ENCODE measurements at places on chromosomes 2 and 18. TPM values are rescaled to one million over a fixed set of nuclear protein-coding genes. Genes with fewer than 3 reads are reported as not detected.

DNA sequence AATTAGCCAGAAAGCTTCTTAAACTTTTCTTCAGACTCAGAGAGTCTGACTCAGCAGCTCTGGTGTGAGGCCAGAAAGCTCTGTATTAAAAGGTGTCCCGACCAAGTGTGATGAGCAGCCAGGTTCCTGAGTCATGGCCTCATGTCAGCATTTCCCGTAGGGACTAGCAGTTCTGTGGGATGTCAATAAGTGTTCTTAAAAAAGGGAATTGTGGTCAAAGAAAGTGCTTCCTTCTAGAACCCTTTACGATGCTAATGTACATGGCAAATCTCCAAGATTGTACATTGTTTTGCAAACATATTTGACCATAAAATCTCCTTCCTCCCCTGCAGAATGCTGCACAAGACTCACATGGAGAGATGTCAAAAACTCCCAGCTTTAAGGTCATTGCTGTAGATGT lies 80.1 kb downstream of the PLA2R1 start:
- H3K36me3 ChIP-seq, result no peaks in the 10 kb centered on the region
- H3K27ac ChIP-seq, result peak overlapping the region; percentile 40
- no peaks in the 10 kb centered on the region for H3K4me1 ChIP-seq
- peak; percentile 80 for DNase-seq
- H3K4me3 ChIP-seq, result no peak overlapping the region
- no peaks in the 10 kb centered on the region for H3K27me3 ChIP-seq

DNA sequence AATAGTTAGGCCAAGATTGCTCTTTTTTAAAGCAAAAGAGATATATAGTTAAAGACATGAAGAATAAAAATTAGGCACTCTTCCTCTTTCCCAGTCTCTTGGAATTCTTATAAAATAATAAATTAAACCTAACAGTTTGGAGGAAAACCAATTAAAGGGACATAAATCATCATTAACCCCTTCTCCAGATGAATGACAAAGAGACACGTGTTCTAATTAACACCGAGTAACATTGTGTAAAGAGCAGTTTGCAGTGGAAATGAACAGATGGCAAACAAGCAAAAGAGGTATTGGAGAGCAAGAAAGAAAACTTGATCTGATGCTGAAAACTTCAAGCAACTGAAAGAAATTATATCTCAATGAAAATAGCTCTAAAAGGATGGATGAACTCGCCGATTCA lies 48.4 kb downstream of the BCL2 start:
- H3K36me3 ChIP-seq, result no peaks in the 10 kb centered on the region
- H3K27ac ChIP-seq, result no peak overlapping the region
- peaks cover 6% of the 10 kb centered on the region for H3K4me1 ChIP-seq
- H3K4me3 ChIP-seq, result no peak overlapping the region
- no peaks in the 10 kb centered on the region for H3K27me3 ChIP-seq

Gene CPS1
- total RNA-seq, result 2.9 TPM

GRCh38 chr18:10142496-10143160 lies 228.8 kb downstream of the VAPA start:
- DNase-seq, result no peak
- no peaks in the 10 kb centered on the region for H3K4me1 ChIP-seq
- H3K4me3 ChIP-seq, result no peak overlapping the region
- H3K36me3 ChIP-seq, result no peaks in the 10 kb centered on the region
- peak overlapping the region; percentile 8 for H3K27ac ChIP-seq
- H3K27me3 ChIP-seq, result no peaks in the 10 kb centered on the region

DNA sequence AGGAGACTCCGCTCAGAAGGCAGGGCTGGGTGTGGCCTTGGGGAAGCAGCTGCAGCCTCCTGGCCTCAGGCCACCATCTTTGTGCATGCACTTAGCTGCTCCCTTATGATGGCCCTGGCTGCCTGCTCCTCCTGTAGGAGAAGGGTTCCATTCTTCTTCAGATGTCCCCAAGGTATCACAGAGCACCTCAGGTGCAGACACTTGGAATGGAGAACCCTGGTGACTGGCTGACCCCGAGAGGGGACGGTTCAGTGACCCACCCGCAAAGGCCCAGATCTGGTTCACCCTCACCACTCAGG lies 9.6 kb downstream of the GPAT2 start:
- no peaks in the 10 kb centered on the region for H3K27me3 ChIP-seq
- no peak for DNase-seq
- no peak overlapping the region for H3K4me3 ChIP-seq

DNA sequence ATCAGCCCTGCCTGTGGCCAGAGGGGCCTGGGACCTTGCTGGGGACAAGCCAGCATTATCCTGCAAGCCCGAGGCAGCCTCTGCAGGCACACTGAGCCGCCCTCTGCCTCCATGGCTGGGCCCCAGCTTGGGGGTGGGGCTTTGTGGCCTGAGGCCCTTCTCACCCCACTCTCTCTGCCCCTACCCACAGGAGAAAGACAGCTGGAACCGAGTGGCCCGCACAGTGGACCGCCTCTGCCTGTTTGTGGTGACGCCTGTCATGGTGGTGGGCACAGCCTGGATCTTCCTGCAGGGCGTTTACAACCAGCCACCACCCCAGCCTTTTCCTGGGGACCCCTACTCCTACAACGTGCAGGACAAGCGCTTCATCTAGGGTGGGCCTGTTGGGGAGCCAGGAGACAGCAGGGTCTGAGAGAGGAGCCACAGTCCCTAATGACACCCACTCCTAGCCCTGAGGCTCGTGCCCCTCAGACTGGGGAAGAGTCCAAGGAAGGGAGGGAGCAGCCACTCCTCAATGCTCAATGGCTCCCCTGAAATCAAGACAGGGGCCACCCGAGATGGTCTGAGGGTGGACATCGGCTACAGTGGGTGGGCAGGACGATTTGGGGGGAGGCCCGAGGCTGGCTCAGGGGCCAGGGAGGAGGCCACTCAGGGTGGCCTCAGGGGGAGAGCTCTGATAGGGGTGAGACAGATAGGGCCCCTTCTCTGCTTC lies 4.4 kb upstream of the CHRNG start:
- no peaks in the 10 kb centered on the region for H3K4me1 ChIP-seq
- H3K27me3 ChIP-seq, result peaks cover 47% of the 10 kb centered on the region
- H3K4me3 ChIP-seq, result no peak overlapping the region
- H3K27ac ChIP-seq, result no peak overlapping the region
- H3K36me3 ChIP-seq, result no peaks in the 10 kb centered on the region

DNA sequence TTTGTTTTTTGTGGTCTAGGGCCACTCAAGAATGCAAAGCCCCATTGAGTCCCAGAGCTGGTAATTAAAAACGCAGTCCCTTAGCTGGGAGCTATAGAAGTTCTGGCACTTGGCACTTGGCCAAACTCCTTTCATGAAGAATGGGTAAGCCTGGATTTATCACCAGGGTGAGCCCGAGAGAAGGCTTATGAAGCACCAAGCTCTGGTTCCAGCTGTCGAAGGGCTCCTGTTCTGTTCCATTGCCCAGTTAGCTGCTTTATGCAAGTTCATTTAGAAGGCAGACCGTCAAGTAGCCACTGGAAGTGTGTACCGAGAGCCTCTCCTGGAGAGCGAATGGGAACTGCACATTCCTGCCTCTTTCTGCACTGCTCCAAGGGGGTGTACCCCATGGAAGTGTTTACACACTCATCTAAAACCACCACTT lies 14.2 kb downstream of the ECEL1 start:
- H3K27me3 ChIP-seq, result peaks cover 8% of the 10 kb centered on the region
- peak; percentile 36 for DNase-seq
- no peak overlapping the region for H3K27ac ChIP-seq
- no peaks in the 10 kb centered on the region for H3K36me3 ChIP-seq

Gene SPDYA
- 1.1 TPM for total RNA-seq

DNA sequence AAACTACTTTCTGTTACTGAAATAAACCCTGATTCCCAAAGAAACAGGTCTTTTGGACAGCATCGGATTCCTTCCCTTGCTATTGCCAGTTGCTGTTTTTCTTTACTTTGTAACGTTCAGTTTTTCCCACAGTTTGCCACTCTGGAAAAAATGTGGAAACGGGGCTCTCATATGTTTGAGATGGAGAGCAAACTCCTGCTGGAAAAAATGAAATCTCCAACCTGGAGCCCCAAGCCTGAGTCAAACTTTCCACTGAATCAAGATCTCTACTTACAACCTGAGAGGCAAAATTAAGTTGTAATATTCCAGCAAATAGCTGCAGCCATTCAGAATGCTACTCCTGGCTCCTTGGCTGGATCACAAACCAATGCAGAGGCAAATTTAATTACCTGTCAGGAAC lies 270.7 kb downstream of the SRBD1 start:
- H3K27ac ChIP-seq, result no peak overlapping the region
- H3K4me3 ChIP-seq, result no peak overlapping the region
- H3K4me1 ChIP-seq, result no peaks in the 10 kb centered on the region
- H3K36me3 ChIP-seq, result no peaks in the 10 kb centered on the region

Measured in sigmoid colon (tissue), 7 donors.